ENCODE measurements at places on chromosomes 1 and 21.

DNA sequence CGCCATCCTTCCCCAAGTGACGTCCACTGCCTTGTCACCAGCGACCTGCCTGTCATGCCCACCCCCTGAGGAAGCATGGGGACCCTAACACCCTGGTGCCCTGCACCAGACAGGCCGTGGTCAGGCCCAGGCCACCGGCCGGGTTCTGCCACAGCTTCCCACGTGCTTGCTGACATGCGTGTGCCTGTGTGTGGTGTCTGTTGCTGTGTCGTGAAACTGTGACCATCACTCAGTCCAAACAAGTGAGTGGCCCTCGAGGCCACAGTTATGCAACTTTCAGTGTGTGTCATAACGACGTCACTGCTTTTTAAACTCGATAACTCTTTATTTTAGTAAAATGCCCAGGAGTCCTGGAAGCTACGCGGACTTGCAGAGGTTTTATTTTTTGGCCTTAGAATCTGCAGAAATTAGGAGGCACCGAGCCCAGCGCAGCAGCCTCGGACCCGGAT lies 8.5 kb upstream of the CTRC start:
- DNase-seq, result no peak

DNA sequence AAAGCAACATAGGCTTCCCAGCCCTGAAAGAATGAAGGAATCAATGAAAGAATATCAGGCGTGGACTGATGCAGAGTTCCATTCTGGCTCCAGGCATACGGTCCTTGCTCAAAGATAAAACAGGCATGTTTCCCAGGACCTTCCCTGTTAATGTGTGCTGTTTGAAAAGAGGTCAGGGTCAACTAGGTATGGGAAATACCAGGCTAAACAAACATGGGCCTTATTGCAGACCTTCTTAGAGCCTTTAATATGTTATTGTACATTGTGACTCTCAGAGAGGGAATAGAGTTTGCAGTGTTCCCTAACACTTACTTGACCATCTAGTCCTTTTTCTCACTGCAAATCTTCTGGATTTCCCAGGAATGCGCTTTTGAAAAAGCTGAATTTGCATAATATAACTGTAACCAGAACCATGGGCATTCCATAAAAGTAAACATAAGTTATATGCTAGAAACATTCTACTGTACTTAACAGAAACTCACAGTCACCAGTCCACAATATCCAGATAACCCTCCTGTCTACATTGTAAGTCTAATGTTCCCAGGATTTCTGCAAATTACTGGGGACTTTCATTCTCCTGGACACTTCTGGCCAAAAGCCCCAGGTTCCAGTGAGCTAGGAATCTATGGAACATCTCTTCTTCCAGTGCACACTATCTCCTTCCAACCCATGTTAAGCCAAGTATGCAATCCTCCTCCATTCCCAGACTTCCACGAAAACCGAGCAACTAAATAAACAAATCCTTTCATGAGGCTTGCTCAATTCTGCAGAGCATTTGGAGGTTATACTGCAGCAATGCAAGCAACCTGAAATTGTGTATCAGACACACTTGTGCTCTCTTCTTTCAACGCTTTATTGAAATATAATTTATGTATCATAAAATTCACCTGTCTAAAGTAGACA lies 486.6 kb downstream of the SETD4 start:
- no peak for DNase-seq

GRCh38 chr1:64948216-64948615 lies 18.1 kb downstream of the JAK1 start:
- DNase-seq, result no peak

DNA sequence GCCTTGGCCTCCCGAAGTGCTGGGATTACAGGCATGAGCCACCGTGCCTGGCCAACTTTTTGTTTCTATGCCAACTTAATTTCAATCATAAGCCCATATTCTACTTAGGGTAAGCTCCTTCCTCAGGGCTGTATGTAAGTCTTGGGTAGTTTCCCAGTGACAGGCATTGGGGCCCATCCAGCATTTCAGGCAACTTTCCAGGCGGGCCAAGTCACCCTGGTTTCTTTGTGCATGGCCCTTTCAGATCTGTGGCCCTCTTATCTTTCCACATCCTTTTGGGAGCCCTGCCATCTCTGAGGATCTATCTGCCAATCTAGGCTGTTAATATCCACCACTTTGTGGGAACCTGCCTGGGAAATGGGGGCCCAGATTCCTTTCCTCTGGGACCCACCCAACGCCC lies 58.7 kb downstream of the TNN start:
- no peak for DNase-seq

DNA sequence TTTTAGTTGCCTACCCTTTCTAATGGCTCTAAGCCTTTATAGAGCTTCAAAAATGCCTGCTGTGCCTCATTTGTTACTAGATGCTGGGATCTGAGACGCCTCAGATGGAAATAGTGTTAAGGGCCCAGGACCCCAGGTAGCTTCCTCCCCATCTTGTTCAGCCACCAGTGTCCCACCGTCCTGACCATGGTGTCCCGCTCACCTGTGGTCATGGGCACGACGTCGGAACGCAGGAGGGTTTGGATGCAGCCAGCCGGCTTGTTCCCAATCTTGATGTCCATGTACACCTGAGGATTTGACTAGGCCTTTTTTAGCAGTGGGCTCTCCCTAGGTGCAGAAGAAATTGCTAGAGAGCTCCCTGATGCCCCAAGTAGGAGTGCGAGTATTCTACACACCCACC lies 31.1 kb downstream of the PABPC4 start:
- DNase-seq, result no peak

- DNase-seq, result no peak
Observed at GRCh38 chr1:201790261-201790660, 38.7 kb upstream of the IPO9 start.
